ENCODE measurements at places on chromosomes 1 and 21.

GRCh38 chr21:41835711-41836154, 43.4 kb downstream of the PRDM15 start:
- no peak for DNase-seq

- no peak for DNase-seq
Observed at GRCh38 chr1:194477908-194478307, 1291.5 kb upstream of the B3GALT2 start.

GRCh38 chr1:56816909-56817308, 2.3 kb downstream of the FYB2 start:
- no peak for DNase-seq

DNA sequence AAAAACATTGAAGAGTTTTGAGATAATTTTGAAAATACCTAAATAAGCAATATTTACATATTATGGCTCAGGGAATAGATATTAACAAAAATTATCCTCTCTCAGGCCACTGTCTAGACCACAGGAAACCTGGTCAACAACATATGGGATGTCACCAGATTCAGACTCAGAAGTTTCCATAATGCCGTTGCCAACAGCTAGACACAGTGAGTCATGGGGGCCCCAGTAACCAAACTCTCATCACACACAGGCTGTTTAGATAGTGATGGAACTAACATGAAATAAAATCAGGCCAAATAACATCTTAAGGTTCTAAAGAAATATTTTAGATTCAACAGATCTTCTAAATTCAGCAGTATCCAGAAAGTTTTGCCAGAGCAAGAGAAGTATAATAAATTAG, 681.7 kb upstream of the ADAMTS5 start:
- no peak for DNase-seq

- no peak for DNase-seq
Observed at GRCh38 chr21:15839026-15839425, 109.2 kb downstream of the USP25 start.

DNA sequence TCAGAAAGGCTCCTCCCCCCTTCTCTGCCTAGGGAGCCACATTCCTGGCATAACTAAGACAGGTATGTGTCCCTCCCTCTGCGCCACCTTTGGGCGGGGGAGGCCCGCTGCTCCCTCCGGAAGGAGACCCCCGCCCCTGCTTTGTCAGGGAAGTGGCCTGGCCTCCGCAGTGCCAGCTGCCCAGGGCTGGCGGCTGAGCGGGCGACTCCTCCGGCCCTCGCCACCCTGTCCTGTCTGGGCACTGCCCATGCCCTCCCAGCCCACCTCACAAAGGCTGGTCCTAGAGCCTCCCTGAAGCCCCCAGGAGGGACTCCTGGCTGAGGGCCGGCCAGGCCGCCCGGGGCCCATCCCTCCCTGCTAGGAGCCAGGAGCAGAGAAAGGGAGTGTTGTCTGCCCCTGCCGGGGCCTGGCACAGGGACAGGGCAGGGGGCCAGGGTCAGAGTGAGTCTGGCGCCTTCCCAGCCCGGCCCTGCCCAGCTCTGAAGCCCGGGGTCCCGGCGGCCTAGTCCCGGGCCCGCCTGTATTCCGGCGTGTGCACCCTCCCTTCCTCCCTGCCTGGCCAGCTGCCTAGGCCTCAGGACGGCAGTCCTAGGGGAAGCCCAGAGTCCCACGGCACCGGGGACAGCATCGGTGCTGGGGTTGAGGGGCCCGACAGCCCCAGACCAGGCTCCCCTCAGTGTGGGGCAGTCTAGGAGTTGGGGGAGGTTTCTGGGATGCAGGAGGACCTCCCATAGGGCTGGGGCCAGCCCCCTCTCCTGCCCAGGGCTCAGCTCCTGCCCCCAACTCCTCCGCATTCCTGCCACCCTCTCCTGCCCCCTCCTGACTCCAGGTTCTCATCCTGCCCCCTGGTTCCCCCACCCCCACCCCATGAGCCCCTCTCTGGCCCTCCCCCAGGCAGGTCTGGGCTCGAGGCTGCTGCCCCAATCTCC, 5.1 kb downstream of the AGRN start:
- no peak for DNase-seq

GRCh38 chr1:185396126-185396525, 79.1 kb upstream of the IVNS1ABP start:
- no peak for DNase-seq

DNA sequence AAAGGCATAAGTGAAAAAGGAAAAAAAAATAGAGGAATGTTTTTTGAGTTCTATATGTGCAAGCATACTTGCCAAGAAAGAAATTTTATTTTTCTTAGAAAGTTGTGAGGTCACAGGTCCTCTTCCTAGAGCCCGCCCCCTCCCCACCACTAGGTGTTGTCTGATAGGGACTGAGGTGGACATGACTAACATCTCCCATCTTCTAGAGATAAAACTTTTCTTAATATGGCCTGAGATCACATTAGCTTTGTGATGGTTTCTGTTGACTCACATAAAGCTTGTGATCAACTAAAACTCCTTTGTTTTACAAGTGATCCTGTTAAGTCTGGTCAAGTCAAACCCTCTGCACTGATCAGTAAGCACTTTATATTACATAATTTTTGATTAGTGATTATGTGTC, 33.4 kb upstream of the CITED4 start:
- DNase-seq = no peak

GRCh38 chr21:30257773-30258172, 25.0 kb downstream of the KRTAP24-1 start:
- DNase-seq = peak; percentile 37

DNA sequence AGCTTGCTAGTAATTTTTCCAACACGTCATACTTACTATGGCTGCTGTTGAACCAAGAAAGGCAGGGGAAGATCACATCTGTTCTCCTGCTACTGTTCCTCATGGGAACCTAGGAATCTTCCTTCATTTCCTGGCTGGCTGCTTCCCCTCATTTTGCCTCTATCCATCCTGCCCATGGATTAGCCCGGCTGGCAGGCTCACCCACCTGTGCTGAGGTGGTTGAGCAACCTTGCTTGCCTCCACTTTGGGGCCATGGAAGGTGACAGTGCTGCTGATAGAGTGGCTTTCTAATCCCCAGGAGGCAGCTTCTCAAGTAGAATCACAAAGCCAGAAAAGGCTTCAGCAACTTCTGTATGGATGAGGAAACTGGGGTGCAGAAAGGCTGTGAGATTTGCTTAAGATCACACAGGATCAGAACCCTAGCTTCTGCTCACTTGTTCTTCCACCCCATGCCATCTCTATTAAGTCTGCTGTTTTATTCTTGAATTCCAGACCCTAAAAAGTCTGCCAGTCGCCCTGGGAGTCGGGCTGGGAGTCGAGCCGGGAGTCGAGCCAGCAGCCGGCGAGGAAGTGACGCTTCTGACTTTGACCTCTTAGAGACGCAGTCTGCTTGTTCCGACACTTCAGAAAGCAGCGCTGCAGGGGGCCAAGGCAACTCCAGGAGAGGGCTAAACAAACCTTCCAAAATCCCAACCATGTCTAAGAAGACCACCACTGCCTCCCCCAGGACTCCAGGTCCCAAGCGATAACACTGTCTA, 6.2 kb upstream of the BMP8A start:
- no peak for DNase-seq

DNA sequence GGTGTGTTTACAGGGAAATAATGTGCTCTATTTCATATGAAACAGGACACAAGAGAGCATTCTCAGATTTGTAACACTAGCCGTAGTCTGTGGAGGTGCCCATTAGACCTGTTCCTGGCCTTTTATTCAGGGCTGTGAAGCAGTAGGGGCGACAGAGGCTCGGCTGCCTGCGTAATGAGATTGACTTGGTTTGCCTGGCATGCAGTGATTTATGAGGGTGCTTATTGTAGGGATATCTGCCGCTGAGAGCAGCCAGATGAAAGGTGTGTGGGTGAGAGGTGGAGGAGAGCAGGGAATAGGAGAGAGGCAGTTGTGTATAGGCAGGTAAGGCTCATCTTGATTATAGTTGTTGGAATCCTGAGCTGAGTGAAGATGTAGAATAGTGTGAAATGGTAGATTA, 51.3 kb downstream of the DNAJC6 start:
- no peak for DNase-seq

GRCh38 chr1:110387048-110387754, 3.6 kb downstream of the SLC16A4 start:
- no peak for DNase-seq

DNA sequence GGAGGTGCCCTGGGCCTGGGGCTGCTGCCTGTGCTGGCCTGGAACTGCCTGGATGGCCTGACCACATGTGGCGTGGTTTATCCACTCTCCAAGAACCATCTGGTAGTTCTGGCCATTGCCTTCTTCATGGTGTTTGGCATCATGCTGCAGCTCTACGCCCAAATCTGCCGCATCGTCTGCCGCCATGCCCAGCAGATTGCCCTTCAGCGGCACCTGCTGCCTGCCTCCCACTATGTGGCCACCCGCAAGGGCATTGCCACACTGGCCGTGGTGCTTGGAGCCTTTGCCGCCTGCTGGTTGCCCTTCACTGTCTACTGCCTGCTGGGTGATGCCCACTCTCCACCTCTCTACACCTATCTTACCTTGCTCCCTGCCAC, 1.8 kb downstream of the GPR3 start:
- DNase-seq = no peak

GRCh38 chr1:118137900-118138299, 47.1 kb downstream of the SPAG17 start:
- no peak for DNase-seq

DNA sequence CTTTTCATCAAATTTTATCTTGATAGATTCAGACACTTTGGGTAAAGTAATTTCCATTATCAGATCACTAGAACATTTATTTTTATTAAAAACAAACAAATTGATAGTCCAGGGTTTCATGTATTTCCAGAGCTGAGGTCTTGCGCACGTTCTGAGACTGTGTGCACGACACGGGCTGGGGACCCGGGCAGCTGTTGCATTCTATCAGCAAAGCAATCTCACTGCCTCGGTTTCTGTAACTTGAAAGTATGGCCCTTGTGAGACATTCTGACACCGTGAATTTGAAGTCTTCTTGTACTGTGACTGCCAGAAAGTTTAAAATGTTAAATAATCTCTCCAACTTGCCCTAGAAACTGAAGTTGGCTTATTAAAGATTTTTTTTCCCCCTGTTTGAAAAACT, 746.9 kb upstream of the ADGRL2 start:
- DNase-seq = no peak

GRCh38 chr1:68571454-68572235, 74.8 kb upstream of the DEPDC1 start:
- no peak for DNase-seq

- no peak for DNase-seq
Observed at GRCh38 chr1:33341190-33341589, 20.3 kb upstream of the A3GALT2 start.

DNA sequence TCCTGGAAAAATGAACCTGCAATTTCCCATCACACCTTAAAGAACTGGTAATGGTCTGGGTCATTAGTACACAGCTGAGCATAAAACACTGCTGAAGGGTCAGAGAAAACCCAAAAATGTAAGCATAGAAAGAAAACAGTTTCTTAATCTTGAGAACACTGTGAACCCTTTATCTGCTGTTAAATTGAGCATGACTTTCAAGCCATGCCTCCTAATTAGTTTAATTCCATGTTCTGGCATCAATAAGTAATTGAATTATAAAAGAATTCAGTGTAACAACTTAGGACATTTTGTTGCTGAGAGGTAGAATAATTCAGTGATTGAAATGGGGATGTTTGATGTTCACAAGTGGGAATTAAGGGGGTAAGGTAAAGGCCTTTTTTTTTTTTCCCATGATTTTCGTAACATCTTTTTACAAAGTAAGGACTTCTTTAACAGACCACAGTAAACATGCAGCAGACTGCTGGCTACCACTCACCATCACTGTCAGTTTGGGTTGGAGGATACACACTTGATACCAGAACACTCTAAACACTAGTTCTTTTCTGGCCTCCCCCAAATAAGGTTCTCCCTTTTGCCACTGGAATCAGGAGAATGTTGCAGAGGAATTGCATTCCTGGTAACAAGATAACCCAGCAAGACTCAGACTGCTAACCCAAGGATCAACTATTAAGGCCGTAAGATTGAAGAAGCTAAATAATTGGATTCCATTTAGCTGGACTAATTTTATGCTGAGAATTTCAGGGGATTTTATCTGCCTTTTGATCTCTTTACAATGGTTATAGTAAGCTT, 3.0 kb downstream of the RWDD3 start:
- DNase-seq = no peak

DNA sequence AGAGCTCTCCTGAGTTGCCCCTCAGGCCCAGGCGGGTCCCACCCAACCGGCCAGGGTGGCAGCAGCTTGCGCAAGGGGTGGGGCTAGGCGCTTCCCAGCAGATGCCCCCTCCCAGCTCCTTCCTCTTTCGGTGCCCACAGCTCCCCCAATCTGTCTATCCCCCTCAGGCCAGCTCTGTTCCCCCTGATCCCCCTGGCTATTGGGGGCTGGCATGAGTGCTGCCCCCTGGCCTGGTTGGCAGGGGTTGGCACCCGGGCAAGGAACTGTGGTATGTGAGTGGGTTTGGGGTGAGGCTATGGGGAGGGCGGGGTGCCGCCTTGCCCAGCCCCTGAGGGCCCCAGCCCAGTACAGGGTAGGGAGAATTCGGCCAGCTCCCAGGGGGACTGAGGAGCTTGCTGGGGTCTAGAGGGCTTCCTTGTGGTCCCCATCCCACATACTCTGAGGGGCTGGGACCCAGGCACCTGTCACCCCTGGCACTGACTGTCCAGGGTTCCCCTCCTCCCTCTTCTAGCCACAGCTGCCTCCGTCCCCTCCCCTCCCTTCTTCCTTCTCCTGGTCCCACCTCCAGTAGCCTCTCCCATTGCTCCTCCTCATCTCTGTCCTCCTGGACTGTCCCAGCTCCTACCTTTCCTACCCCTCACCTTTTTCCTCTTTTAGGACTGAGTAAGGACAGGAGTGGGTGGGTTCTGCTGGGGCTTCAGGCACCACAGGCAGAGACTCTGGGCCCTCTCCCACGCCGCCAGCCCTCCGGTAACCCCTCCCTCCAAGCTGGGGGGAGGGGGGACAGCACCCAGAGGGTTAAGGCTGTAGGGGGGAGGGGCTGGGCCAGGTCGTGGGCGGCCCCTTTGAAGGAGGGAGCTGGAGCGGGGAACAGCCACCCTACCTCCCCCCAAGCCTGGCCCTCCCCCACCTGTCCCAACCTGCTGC, 5.7 kb downstream of the ZBTB7B start:
- no peak for DNase-seq

GRCh38 chr1:230124186-230125128, 57.4 kb downstream of the GALNT2 start:
- DNase-seq = peak; percentile 30

- no peak for DNase-seq
Observed at GRCh38 chr1:185297982-185298381, 19.1 kb downstream of the IVNS1ABP start.

DNA sequence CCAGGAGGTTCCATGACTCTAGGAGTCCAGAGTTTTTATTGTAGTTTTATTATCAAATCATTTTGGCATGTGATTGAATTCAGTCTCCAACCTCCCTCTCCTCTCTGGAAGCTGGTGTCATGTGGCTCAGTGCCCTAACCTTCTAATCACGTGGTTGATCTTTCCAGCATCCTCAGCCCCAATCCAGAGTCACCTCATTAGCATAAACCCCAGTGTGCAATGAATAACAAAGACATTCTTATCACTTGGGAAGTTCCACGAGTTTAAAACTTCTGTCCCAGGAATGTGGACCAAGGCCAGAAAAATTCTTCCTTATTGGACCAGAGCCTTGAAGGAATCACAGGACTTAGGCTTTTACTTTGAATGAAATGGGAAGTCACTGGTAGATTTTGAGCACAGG, 52.2 kb downstream of the KIRREL1 start:
- no peak for DNase-seq
